ENCODE measurements at places on chromosomes 3 and 15.

DNA sequence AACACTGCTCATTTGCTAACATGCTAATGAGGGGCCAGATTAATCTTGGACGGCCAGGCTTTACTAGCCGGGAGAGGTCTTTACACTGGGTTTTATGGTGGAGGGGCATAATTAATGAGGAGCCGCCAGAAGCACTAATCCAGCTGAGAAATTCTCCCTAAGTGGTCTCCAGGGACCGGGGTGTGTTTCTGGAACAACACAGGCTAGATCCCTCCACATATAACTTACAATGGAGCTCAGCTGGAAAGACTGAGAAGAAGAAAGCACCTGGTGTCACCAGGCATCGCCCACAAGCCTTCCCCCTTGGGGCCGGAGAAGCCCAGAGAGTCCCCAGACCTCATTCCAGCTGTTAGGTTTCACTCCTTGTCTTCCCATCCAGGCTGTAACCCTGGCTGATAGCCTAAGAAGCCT lies 127.5 kb downstream of the MEGF11 start:
- DNase-seq = no peak

- DNase-seq = peak; percentile 60
Observed at GRCh38 chr15:45705510-45706473, 71.0 kb downstream of the SQOR start.

GRCh38 chr3:188598894-188599293 lies 444.9 kb downstream of the LPP start:
- DNase-seq = no peak

- DNase-seq = no peak
Observed at GRCh38 chr3:140948460-140949249, 7.0 kb downstream of the SLC25A36 start.

DNA sequence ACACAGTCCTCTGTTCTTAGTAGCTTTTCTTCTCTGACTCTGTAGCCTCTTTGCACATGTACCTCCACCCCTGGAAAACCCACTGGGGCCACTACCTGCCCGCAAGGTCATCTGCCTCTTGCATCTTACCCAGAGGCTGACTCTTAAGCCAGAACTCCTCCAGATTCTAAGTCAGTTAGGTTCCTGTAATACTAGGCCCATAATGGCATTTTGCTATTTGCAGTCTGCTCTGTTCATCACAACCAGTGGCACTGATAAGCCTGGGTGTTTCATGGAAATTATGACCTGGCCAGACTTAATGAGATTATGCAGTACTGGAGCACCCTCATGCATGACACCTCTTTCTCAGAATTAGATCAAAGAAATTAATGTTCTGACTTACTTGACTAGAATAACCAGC lies 31.7 kb upstream of the ATG7 start:
- no peak for DNase-seq

GRCh38 chr15:57915827-57916531 lies 149.5 kb downstream of the ALDH1A2 start:
- DNase-seq = no peak

DNA sequence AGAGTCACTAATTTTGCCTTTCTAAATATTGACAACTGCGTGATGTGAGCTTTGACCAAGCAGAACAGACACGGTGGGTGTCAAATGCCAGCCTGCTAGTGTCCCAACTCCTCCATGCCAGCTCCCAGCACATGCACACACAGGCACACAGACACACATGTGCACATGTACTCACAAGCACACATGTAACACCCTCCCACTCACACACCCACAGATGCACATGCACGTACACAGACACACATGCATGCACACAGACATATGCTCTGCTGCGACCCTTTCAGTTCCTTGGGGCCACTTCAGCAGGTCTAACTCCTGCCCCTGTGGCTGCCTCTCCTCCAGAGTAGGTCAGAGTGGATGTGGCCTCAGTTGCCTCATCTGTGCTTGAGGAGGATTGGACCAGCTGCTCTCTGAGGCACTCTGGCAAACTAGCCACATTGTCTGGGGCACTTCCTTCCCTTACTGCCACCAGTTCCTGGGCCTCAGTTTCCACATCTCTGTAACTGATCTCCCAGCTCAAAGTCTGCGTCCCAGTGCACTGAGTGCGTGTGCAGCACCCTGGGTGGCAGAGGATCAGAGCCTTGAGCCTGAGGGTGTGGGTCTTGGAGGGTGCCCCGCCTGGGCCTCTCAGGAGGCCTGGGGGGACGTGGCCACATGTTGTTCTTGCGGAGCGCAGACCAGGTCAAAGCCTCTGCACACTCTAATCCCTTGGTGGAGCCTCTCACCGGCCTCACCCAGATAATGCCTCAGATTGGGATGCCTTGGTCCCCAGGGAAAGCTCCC lies 55.0 kb upstream of the PRR23E start:
- DNase-seq = no peak

GRCh38 chr3:186902154-186902553 lies 28.2 kb upstream of the ST6GAL1 start:
- no peak for DNase-seq

- DNase-seq = no peak
Observed at GRCh38 chr3:110178965-110179364, 841.6 kb upstream of the DPPA4 start.

- DNase-seq = no peak
Observed at GRCh38 chr3:99578339-99578970, 59.9 kb upstream of the COL8A1 start.

- DNase-seq = no peak
Observed at GRCh38 chr3:169686266-169686665, 22.8 kb upstream of the MECOM start.
